ENCODE measurements at places on chromosomes 3 and 15. TPM values are rescaled to one million over a fixed set of nuclear protein-coding genes. Genes with fewer than 3 reads are reported as not detected.

Gene CLDN18
- not detected for total RNA-seq

Gene AHSG
- 4.9 TPM for total RNA-seq

Gene VEPH1
- total RNA-seq, result not detected

Gene WDR93
- total RNA-seq, result not detected

Gene SCG5
- 3.1 TPM for total RNA-seq

Gene CFAP20DC
- total RNA-seq, result 1.3 TPM

DNA sequence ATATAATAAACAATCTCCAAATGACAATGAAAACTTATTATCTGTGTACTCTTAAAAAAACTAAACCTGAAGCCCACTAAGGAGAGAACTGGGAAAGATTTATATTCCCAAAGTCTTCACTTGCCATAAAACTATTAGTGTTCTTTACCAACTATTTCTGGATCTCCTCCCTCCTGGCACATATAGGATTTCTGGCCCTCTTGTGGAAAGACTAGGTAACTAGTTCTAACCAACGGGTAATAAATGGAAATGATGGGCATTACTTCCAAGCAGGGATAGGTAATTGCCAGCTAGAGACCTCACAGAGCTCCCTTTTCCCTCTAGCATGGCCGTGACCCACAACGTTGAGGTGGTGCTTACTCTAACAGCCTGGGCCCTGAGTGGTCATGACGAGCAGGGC, 110.1 kb downstream of the DNAH12 start:
- peak; percentile 35 for DNase-seq

- DNase-seq, result no peak
Observed at GRCh38 chr3:149042789-149043386, 43.4 kb downstream of the HLTF start.

- peak; percentile 47 for DNase-seq
Observed at GRCh38 chr3:127831723-127832172, 9.4 kb upstream of the MGLL start.

DNA sequence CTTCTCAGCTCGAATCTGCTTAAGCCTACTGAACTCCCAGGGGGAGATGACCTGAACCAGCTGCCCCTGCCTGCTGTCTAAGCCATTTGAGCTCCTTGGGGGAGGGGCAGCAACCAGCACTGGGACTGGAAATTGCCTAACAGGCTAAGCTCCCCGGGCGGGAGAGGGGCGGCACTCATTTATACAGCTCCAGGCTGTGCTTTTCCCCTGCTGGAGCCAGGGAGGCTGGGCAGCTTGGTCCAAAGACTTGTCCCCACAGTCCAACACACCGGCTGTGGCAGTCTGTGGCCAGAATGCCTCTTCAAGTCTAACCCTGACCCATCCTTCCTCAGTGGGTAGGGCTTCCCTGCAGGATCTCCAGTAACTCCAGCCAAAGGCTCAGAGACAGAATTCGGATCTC, 1241.5 kb downstream of the ROBO2 start:
- no peak for DNase-seq

DNA sequence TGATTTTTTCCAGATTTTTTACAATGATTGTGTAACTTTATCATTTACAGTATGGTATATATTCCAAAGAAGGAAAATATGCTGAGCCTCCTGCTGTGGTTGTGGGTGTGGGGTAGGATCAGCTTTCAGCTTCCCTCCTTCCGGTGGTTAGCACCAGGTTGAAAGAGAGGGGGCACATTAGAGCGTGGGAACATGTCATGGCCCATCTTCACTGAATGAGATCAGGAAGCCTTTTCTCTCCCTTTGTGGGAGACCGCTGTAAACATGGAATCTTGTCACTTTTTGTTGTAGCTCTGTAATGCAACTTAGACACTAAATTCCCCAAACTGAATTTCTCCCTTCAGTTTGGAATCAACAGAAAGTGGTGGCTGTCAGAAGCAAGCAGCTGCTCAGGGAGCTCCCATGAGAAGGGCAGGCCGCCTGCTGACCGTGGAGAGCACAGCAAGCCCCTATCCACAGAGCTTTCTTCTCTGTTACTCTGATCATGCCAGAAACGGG, 86.7 kb upstream of the LIMD1 start:
- peak; percentile 82 for DNase-seq

DNA sequence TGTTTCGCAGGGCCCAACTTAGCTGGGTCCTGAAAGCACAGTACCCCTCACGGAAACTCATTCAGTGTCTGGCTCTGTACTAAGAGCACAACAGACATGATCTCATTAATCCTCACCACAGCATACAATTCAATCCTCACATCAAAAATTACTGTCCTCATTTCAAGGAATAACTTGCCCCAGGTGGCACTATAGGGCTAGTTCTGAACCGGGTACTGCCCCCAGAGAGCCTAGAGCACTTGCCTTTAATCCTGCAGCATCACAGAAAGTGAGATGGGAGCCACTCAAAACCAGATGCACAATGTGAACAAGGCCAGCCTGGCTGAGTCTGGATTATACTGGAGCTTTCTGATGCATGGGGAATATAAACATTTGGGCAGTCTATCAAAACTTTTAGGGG, 122.6 kb downstream of the OSBPL10 start:
- DNase-seq, result no peak

DNA sequence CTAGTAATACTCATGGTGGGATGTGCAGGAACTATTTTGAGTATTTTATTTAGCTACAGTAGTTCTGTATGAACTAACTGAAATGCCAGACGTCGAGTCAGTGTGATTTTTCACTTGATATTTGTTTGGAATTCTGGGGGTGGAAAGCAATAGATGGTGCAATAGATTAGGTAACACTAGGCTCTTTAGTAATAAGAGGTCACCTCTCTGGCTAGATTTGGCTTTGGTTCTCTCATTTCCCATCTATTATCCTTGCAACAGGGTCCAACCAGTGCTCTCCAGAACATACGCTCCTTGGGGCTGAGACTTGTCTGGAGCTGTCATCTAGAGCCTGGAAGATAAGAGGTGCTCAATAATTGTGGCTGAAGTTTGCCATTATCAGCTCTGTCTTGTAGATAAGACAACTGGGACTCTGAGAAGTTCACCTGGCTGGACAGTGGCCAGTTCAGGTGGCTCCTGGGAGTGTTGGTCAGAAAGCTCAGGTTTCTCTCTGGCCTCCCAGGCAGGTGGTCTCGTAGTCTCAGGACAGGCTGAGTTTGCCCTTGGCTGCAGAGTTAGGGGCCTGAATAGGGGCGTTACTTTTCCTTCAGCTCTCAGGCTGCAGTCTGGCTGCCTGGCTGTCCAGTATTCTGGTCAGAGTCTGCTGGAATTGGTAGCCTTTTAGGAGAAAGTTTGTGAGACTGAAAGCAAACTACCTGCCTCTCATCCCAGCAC, 277.5 kb upstream of the RGMA start:
- DNase-seq, result no peak

DNA sequence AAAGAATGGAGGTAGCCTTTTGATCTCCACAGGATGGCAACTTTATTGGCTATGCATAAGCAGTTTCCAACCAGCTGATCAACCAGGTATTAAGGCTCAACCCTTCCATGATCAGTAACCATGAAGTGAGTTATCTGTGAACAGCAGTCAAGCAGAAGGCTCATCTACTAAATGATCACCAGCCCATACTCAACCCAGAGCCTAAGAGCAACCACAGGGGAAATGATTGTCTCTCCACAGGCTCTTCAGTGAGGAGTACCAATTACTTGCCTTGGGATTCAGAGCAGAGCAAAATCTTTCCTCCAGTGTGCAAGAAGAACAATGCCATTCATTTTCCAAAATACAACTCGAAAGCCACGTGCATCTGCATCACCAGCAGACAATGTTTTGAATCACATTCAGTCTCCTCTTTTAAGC, 754.8 kb downstream of the ROBO1 start:
- DNase-seq, result peak; percentile 29

DNA sequence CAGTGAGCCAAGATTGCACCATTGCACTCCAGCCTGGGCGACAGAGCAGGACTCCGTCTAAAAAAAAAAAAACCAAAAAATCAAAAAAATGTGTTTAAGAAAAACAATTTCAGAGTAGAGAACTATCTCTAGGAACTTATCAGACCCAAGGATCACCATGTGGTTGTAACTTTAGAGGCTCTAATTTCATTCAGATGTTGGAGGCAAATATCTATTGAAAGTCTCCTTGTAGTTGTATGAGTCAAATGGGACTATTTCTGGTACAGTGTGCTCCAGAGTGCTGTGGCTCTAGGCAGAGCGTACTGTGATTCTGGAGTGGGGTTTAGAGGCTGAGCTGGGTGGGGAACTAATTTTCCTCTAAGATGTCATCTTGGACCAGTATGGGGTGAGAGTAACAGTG, 398.7 kb downstream of the SHQ1 start:
- no peak for DNase-seq

- no peak for DNase-seq
Observed at GRCh38 chr3:167967257-167968036, 128.3 kb downstream of the GOLIM4 start.

All from A673 (cell line).